ENCODE measurements at places on chromosomes 5 and 9. TPM values are rescaled to one million over a fixed set of nuclear protein-coding genes. Genes with fewer than 3 reads are reported as not detected.

DNA sequence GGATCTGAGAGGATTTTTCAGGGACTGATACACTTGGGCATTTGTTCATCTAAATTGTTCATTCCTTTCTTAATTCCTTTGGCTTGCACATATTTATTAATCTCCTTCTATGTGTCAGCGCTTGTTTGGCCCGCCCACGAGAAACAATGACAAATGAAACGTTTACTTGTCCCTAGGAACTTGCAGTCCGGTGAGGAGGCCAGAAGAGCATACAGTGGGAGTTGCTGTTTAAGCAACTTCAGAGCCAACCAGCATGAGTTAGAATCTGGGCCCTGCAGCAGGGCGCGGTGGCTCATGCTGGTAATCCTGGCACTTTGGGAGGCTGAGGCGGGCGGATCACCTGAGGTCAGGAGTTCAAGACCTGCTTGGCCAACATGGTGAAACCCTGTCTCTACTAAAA, 18.8 kb downstream of the FBXL7 start:
- DNase-seq, result no peak

The MARVELD2 gene
- total RNA-seq, result 1.5 TPM

The PCDHA9 gene
- total RNA-seq, result not detected

The C9 gene
- total RNA-seq, result not detected
